GM13977 (cell line): ENCODE measurements at places on chromosomes 1 and 21.
A peak's percentile ranks its signal among the peaks of the same experiment; 100 is the strongest.

GRCh38 chr21:25934130-25934529 is 199.4 kb downstream of the GABPA start:
- no peak for DNase-seq

GRCh38 chr1:181103399-181103798 is 14.9 kb downstream of the IER5 start:
- no peak for DNase-seq

GRCh38 chr1:245099401-245099800 is 55.4 kb upstream of the KIF26B start:
- no peak for DNase-seq

- DNase-seq, result no peak
These were observed 12.9 kb upstream of the FTCD start for GRCh38 chr21:46168238-46168637.

- DNase-seq, result no peak
These were observed 98.6 kb downstream of the SIK1 start for GRCh38 chr21:43328185-43328957.

GRCh38 chr1:7658099-7658498 is 113.0 kb upstream of the VAMP3 start:
- DNase-seq, result no peak

DNA sequence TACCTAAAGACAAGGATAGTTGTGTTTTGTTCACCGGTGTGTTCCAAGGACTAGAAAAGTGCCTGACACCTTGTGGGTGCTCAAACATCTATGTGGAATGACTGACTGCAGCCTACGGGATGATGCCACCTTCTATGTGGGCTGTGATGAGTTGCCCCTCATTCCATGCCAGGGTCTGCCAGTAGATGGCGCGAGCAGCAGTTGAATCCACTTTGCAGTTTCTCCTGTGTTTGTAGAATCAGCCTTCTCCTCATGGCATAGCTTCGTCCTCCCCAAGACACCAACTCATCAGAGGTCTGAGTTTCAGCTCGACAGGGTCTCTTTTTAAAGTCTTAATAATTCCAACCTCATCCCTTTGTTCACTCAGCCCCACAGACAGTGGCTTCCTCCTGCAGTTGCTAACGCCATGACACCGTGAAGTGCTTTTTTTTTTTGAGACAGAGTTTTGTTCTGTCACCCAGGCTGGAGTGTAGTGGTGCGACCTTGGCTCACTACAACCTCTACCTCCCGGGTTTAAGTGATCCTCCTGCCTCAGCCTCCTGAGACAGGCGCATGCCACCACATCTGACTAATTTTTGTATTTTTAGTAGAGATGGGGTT is 133.7 kb downstream of the CAPN8 start:
- DNase-seq, result peak; percentile 53

DNA sequence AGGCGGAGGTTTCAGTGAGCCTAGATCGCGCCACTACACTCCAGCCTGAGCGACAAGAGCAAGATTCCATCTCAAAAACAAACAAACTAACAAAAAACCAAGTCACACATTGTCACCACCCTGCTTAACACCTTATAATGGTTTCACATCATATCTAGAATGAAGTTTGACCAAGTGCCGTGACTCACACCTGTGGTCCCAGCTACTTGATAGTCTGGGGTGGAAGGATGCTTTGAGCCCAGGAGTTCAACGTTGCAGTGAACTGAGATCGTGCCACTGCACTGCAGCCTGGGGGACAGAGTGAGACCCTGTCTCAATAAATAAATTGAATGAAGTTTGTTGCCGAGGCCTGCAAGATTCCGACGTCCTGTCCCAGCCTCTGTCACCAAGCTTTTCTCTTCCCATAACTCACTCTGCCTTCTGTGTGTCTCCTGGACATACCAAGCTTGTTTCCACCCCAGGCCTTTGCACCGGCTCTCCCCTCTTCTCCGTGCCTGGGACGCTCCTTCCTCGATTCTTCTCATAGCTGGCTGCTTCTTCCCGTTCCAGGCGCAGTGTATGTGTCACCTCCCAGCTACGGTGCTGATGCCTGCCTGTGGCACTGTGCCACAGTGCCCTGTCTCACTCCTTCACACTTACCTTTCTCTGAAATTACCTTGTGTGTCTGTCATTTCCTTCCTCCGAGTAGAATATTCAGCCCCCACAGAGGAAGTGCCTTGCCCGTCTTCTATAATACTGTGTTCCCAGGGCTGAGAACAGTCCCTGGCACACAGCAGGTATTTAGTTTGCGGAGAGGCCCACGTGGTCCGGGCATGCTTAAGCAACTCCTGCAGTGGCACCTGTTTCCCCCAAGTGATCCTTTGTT is 3.8 kb upstream of the SELENON start:
- no peak for DNase-seq

- no peak for DNase-seq
These were observed 63.2 kb downstream of the PRDM2 start for GRCh38 chr1:13763222-13763621.

- peak; percentile 92 for DNase-seq
These were observed at the start of gene FAM89A for GRCh38 chr1:231040019-231040799. TSS of gene FAM89A (minus strand) at chr1:231040254. CDS start at chr1:231040211, 43 bp downstream.

GRCh38 chr1:223486932-223487886 is 94.0 kb downstream of the CCDC185 start:
- no peak for DNase-seq

GRCh38 chr21:29715089-29715488 is 224.7 kb downstream of the GRIK1 start:
- no peak for DNase-seq

DNA sequence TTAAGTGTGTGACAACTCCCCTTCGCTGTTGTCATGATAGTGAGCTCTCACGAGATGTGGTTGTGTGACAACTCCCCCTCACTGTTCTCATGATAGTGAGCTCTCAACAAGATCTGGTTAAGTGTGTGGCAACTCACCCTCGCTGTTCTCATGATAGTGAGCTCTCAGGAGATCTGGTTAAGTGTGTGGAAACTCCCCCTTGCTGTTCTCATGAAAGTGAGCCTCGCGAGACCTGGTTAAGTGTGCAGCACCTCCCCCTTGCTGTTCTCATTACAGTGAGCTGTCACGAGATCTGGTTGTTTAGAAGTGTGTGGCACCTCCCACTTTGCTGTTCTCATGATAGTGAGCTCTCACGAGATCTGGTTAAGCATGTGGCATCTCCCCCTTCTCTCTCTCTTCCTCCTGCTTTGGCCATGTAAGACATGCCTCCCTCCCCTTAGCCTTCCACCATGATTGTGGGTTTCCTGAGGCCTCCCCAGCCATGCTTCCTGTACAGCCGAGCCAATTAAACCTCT is 25.1 kb upstream of the LSS start:
- DNase-seq, result no peak

- DNase-seq, result peak; percentile 71
These were observed 28.9 kb downstream of the RUNX3 start for GRCh38 chr1:24900985-24901781.

- no peak for DNase-seq
These were observed 92.6 kb downstream of the ADARB1 start for GRCh38 chr21:45166931-45167330.

DNA sequence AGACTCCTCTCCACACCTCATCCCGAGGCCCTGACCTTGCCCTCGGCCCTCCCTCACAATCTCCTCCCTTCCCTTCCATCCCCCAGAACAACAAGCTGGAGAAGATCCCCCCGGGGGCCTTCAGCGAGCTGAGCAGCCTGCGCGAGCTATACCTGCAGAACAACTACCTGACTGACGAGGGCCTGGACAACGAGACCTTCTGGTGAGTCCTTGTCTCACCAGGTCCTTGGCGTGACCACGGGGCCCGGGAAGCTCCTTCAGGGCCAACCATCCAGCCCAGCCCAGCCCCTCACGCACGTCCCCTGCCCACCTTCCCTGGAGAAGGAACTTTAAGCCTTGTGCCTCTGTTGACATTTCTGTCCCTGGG is 15.6 kb downstream of the PODN start:
- no peak for DNase-seq

- no peak for DNase-seq
These were observed 315.7 kb upstream of the USP25 start for GRCh38 chr21:15414057-15414456.

DNA sequence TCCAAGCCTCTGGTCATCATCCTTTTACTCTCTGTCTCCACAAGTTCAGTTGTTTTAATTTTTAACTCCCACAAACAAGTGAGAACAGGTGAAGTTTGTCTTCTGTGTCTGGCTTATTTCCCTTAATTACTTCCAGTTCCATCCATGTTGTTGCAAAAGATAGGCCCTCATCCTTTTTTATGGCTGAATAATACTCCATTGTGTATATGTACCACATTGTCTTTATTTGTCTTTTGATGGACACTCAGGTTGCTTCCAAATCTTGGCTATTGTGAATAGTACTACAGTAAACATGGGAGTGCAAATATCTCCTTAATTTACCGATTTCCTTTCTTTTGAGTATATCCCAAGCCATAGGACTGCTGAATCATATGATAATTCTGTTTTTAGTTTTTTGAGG is 262.5 kb downstream of the HHAT start:
- DNase-seq, result no peak

GRCh38 chr1:2242814-2243725 is 15.0 kb downstream of the SKI start:
- no peak for DNase-seq

DNA sequence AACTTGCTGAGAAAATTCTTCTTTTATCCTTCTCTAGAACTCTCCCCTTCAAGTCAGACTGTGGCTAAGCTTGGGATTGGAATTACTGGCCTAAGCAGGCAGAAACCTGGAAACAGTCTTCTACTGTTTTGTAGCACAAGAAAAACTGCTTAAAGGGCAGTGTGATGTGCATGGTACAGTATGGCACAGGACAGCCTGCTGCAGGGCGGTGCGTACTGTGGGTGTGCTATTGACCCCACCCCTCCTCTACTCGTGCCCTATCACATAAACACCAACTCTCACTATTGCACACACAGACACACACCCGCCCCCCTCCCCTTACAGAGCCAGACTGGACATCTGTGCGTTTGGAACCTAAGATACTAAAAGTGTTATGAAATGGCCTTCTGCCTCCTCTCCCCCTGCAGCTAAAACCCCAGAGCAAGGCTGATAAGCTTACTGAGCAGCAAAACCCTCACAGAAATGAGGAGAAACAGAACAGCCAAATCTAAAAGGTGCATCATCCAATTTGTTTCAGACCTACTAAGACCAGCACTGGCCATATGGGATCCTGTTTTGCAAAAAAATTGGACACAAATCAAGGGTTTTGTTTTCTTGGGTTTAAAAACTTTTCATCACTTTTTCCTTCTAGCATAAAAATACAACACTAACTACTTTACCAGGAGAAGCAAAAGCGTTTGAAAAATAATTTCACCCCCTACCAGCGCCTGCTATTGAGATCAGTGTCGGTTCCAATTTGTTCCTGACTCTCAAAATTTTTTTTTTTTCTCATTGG is 355.8 kb upstream of the LYPLAL1 start:
- DNase-seq, result no peak

GRCh38 chr1:198655459-198656121 is 16.8 kb downstream of the PTPRC start:
- no peak for DNase-seq

DNA sequence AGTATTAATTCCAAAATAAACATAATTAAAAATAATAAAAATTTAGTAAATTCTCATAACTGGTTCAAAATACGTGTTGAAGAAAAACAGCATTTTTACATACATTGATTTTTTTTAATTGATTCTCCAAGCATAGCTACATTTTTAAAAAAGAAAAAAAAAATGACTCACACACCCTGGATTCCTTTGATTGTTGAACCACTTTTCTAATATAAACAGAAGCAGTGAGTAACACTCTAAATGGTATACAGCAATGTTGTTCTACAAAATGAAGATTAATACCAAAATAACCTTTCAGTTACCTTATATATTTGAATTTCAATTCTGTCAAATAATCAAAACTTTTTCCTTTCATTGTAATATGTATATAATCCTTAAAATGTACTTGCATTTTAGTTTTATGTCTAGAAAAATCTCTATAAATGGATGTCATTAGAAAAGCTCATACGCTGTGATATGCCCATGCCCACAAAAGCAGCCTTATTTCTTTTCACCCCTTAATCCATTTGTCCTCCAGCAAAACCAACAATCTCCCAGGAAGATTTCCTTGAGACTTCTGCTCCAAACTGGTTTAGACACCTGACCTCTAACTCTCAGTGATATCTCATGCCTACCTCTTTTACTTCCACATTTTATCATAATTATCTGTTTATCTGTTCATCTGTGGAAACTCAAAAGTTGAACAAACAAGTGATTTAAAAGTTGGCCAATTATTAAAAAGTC is 246.4 kb upstream of the NR5A2 start:
- no peak for DNase-seq

DNA sequence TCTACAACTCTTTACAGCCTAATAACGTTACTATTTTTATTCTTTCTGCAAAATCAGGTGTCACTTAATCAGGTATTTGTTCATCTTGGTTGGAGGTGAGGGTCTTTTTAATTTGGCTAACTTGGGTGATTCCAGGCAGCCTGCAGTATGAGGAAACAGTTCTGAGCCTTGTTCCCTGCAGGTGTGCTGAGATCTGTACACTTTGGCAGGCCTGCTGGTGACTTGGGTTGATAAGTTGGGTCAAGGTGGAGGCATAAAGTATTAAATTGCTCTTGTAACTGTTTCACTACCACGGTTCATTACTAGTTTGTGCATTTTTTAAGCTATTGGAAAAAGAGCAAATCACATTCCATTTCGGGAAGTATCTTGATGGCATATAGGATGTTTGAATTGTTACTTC is 10.0 kb downstream of the MAP3K21 start:
- no peak for DNase-seq
